ENCODE measurements at places on chromosomes 7 and 10. TPM values are rescaled to one million over a fixed set of nuclear protein-coding genes. Genes with fewer than 3 reads are reported as not detected.

Gene SPDYE2
- total RNA-seq, result 0.47 TPM

Gene FXYD4
- total RNA-seq, result not detected

Gene AKR1C4
- not detected for total RNA-seq

Gene GBX1
- not detected for total RNA-seq

Gene CNPY1
- total RNA-seq, result not detected

Gene ITPRID1
- total RNA-seq, result not detected

Gene AGAP9
- total RNA-seq, result 6.8 TPM

Gene RAPGEF5
- 37.6 TPM for total RNA-seq

Gene ERVW-1
- not detected for total RNA-seq

Gene BTBD16
- not detected for total RNA-seq

Gene CALHM2
- total RNA-seq, result 42.8 TPM

Gene CDHR3
- 0.34 TPM for total RNA-seq

Gene MBL2
- total RNA-seq, result not detected

Gene SPRN
- total RNA-seq, result not detected

Gene SRRM3
- total RNA-seq, result not detected

Gene MOGAT3
- not detected for total RNA-seq

Gene FAM24A
- not detected for total RNA-seq

Gene ANKRD61
- not detected for total RNA-seq

Gene SH2D4B
- total RNA-seq, result 0.12 TPM

Gene SPDYE6
- total RNA-seq, result not detected

Gene ELFN1
- 0.12 TPM for total RNA-seq

Gene HHEX
- total RNA-seq, result 155 TPM

Gene OR2AE1
- 1.3 TPM for total RNA-seq

Gene SLC16A9
- not detected for total RNA-seq

Gene FAM237B
- total RNA-seq, result not detected

Gene FAM25G
- not detected for total RNA-seq

Gene GSTK1
- 183 TPM for total RNA-seq

Gene LIPM
- not detected for total RNA-seq

Gene HGF
- total RNA-seq, result not detected

Gene CCDC172
- total RNA-seq, result not detected

Gene C7orf33
- total RNA-seq, result not detected

Gene TAF3
- total RNA-seq, result 20.1 TPM

Gene PLAC9
- not detected for total RNA-seq

Gene PON1
- not detected for total RNA-seq

Gene NSMCE4A
- 89.7 TPM for total RNA-seq

Gene GRB10
- not detected for total RNA-seq

Gene EFCAB10
- not detected for total RNA-seq

Gene TCAF1
- 19.7 TPM for total RNA-seq

Gene OPALIN
- not detected for total RNA-seq

Gene FGFR2
- not detected for total RNA-seq

Gene NPSR1
- total RNA-seq, result not detected

Gene GHRHR
- not detected for total RNA-seq

Gene TRPV5
- total RNA-seq, result not detected

Gene PRSS1
- not detected for total RNA-seq

Gene EN2
- not detected for total RNA-seq

Gene GAD2
- total RNA-seq, result not detected

Gene CREB5
- total RNA-seq, result 0.05 TPM

Gene LIPF
- not detected for total RNA-seq

Gene OGDHL
- not detected for total RNA-seq

Gene PNLIP
- not detected for total RNA-seq

Gene MYOZ1
- total RNA-seq, result not detected

Measured in B cell (primary cell).